ENCODE measurements at places on chromosomes 11 and 22. TPM values are rescaled to one million over a fixed set of nuclear protein-coding genes. Genes with fewer than 3 reads are reported as not detected.

GRCh38 chr11:1151366-1152315, 6.1 kb upstream of the MUC5AC start:
- peak; percentile 42 for DNase-seq

The OR51B5 gene
- total RNA-seq = not detected

The TRIM34 gene
- total RNA-seq = 0.79 TPM

The CRYBA4 gene
- total RNA-seq = not detected

- DNase-seq = peak; percentile 79
These were observed at the start of gene IL18 for GRCh38 chr11:112163875-112164685. Gene IL18 (minus strand): TSS chr11:112164094. CDS start chr11:112155053, 9,041 bp downstream.
